ENCODE measurements at places on chromosomes 1 and 21.

GRCh38 chr1:87263785-87264184 is 64.9 kb upstream of the LMO4 start:
- no peak for DNase-seq

- no peak for DNase-seq
Measured at GRCh38 chr1:151530461-151530860, 9.6 kb upstream of the TUFT1 start.

DNA sequence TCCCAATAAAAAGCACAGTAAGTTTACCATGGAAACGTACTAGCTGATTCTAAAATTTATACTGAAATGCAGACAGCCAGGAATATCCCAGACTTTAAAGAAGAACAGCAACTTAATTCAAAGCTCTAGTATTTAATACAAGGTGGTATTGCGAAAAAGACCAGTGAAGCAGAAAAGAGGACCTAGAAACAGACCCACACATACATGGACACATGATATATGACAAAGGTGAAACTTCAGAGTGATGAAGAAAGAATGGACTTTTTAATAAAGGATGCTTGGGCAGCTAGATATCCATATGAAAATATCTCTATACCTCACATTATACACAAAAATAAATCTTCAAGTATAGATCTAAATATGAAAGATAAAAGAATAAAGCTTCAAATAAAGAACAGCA is 62.6 kb downstream of the COP1 start:
- DNase-seq: no peak

- DNase-seq: no peak
Measured at GRCh38 chr1:42927920-42928505, 30.7 kb downstream of the SLC2A1 start.

GRCh38 chr1:108533351-108534083 is 26.4 kb upstream of the EEIG2 start:
- DNase-seq: no peak

DNA sequence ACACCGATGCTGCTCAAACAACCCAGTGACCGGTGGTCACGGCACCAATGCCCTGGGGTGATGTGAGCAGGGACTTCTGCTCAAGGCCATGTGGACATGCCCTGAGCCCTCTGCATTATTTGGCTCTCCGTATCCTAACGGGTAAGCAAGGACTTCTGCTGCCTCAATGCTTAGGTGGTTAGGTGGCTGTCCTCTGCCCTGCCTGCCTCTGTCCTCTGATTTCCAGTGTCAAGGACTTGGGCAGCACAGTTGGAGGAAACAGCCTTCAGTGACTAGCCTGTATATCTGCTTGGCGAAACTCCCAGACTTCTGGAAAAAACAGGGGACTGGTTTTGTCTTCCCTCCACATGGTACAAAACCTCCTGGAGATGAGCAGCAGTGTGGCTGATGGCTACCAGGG is 34.5 kb downstream of the DNAJC11 start:
- DNase-seq: no peak

DNA sequence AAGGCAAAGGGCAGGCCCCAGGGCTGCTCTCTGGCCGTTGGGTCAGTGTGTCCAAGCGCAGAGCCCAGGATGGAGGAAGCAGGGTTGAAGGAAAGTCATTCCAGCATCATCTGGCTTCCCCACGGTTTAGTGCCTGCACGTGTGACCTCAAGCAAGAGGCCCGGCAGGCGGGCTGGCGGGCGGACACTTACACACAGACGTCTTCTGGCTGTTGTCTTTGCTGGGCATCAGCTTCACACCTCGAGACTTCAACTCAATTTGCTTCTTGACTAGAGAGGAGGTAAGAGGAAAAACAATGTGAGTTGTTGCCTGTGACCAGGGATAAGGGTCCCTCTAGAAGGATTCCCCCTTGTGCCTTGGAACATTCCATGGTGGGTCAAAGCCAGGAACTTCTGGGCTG is 38.4 kb upstream of the HMGB4 start:
- DNase-seq: no peak

DNA sequence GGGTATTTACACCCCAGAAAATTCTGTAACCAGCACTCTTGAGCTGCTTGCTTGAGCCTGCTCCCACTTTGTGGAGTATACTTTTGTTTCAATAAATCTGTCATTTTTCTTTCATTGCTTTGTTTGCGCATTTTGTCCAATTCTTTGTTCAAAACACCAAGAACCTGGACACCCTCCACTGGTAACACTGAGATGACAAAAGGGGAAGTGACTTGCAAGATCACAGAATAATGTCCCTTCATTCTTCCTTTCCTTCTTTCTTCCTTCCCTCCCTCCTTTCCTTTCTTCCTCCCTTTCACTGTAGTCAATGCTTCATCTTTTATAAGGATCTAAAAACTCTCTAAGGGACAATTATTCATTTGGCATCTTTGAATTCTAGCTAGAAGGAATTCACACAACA is 134.5 kb upstream of the MAP1LC3C start:
- no peak for DNase-seq

GRCh38 chr1:151495316-151495715 is 15.9 kb upstream of the CGN start:
- DNase-seq: no peak

DNA sequence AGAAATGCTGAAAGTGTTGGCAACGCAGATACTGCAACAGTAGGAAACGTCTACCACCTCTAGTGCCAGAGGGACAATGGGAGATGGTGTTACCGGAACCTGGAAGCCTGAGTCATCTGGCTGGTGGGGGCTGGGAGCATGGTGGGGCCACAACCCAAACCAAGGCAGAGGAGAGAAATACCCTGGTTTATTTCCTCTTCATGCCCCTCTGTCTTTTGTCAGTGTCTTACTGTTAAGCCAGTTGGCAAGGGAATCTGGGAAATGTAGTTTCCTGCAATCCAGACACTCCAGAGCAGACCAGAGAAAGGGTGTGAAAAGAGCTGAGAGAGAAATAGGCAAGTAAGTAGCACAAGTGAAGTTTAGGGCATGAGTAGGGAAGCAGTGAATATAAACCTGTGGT is 14.8 kb downstream of the DNTTIP2 start:
- no peak for DNase-seq

DNA sequence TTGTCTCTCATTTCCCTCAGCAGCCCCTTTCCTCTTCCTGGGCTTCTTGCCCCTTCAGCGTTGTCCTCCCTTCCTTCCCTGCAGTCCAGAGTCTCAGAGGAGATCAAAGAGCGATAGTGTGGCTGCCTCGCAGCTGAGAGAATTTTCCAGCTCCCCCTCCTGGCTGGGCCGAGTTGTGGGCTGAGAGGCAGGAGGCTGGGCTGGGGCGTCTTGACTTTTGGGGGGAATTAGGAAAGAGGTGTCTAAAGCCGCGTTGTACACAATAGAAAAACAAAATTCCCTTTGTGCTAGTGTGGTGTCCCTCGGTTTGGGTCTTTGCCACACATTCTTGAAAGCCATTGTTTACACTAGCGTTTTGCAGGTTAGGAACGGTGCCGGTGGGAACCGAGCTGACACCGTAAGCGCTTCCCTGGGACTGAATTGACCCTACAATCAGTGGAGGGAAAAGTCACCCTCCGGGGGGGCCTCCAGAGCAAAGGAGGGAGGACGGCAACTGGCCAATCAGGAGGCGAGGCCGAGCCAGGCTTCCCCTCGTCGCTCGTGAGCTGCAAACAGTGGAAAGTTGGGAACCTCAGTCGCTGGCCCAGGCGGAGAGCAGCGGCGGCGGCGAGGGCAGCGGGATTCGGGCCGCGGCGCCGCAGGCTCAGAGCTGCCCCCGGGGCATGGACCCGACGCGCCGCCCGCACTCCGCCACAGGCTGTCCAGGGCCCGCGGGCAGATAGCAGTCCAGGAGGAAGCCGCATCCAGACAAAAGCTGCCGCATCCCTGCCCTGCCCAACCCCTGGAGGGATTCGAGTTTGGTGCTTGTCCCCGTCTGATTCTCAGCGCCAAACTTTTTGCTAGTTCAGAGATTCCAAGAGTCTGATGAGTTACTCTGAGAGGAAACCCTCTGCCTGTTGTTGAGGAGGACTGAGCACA is at the start of gene HMCN1:
Gene HMCN1, plus strand, starts transcription at position 574 of the 918 bp plus-strand sequence. CDS start 389 bp downstream, outside the sequence.
- peak; percentile 81 for DNase-seq

DNA sequence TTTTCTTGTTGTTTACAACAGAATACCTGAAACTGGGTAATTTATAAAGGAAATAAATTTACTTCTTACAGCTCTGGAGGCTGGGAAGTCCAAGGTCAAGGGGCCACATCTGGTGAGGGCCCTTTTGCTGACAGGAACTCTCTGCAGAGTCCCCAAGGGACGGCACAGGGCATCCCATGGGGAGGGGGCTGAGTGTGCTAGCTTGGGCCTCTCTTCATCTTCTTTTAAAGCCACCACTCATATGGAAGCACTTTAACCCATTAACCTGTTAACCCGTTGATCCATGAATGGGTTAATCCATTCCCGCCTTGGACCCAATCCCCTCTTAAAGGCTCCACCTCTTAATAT is 76.3 kb downstream of the OBSCN start:
- DNase-seq: no peak

GRCh38 chr1:11886986-11887665 is 28.4 kb upstream of the NPPB start:
- no peak for DNase-seq

GRCh38 chr1:64166629-64167028 is 36.8 kb upstream of the UBE2U start:
- DNase-seq: peak; percentile 53

DNA sequence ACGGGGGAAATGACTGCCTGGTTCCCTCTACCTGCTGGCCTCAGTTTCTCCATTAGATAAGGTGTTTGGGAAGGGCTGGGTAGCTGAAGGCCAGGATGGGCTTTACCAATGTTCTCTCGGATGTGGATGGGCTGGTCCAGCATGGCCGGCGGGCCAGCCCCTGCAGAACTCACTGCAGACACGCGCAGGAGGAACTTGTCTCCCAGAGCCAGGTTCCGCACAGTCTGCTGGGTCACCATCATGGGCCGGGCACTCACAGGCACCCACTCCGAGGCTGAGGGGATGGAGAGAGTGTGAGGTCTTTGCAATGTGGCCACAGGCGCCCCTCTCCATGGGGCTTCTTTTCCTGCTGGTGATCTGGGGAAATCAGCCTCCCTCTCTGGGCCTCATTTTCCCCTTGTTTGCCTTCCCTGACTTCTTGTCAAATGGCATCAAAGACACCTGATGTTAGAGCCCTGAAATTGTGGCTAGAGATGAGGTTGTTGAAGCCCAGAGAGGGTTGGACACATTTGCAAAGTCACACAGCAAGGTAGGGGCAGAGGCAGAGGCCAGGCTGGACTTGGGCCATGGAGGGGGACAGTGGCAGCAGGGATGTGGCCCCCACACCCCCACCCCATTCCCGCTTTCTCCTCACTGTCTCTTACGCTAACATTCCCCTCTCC is 1.2 kb downstream of the MYBPH start:
- no peak for DNase-seq

DNA sequence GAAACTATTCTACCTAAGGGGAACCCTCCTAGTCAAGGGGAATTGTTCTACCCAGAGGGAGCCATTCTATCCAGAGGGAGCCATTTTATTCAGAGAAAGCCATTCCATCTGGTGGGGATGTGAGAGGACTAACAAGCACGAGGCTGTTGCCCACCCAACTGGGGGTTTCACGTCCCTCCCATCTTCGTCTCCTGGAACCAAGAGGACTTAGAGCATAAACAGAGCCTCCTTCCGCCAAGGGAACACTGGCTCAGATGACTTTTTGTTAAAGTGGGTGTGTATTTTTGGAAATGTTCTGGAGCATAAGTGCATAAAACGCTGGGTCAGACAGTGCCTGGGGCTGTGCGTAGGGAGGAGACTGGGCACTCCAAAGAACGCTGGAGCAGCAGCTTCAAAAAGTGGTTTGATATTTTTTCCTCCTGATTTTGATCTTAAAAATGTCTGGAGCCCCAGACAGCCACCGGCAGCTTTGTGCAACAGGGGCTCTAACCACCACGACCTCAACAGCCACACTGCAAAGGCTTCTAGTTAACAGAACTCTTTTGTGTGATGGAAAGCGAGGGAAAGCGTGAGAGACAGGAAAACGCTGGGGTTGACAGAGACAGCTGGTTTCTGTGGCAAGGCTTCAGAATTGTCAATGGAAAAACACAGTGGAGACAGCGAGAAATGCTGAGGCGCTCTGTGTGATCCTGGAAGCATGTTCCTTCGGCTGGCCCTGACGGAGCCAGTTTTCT is 363.6 kb upstream of the CAMK1G start:
- DNase-seq: no peak

DNA sequence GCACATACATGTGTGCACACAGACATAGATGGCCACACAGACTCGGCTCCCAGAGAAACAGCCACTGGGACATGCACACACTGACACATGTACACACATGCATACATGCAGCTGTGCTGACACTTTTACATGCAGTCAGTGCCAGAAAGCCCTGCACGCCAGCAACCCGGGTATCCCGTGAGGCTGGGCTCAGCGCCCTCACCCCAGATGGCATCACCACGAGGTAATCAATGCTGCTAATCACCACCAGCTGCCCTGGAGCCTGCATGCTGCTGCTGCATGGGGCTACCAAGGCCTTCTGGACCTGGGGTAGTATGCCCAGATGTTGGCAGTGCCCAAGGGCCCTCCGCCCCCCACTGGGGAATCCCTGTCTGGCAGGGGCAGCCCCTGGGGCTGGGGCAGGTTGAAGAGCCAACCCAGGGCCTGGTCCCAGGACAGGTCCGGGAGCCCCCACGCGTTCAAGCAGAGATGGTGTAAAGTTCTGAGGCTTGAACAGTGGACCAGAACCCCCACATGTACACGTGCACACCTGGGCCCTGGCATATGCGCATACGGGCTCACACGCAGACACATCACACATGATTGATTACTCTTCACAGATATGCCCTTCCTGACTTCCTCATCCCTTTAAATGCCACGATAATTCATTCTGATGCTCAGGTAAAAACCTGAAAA is 2.7 kb upstream of the COL16A1 start:
- DNase-seq: no peak

GRCh38 chr1:221987860-221988520 is 246.1 kb upstream of the DUSP10 start:
- DNase-seq: no peak

DNA sequence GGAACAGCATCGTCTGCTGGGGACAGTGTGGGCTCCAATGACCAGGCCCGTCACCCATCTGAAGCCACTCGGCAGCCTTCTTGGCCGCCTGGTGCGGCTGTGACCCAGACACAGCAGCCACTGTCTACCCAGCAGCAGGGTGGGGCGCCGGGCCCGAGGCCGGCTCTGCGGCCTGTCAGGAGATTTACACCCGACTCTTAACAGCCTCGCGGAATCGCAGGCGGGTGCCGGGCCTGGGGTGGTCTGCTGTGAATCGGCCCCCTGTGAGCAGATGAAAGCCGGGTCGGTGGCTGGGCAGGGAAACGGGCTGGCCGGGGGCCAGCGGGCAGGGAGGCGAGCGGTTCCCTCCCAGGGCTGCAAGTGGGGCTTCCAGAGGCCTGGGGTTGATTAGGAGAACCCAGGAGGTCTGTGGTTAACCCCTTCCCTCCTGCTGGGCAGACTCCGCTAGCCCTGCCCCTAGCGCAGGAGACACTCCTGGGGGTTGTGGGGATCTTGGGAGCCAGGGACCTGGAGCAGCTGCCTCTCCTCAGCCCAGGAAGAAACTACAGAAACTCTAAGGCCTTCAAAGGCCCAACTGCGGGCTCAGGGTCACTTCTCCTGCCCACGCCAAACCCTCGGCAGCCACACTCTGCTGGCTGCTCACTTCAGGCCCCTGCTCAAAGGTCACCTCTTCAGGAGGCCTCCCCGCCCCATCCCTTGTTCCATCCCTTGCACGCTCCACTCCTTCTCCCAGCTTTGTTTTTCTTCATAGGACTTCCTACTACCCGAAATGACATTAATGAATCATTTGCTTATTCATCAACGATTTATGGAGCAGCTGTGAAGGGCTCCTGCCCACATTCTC is 15.6 kb downstream of the RUNX3 start:
- peak; percentile 75 for DNase-seq
